Upper lobe of right lung (tissue), 1 donor: ENCODE measurements at places on chromosomes 1 and 21. TPM values are rescaled to one million over a fixed set of nuclear protein-coding genes. Genes with fewer than 3 reads are reported as not detected.

The TNFRSF8 gene
- total RNA-seq = 1.8 TPM

The HSF2BP gene
- total RNA-seq = 0.41 TPM

The RBP7 gene
- total RNA-seq = 8.7 TPM

The TEX38 gene
- total RNA-seq = not detected

The UBE2U gene
- total RNA-seq = not detected
